ENCODE measurements at places on chromosomes 13 and 19.
A peak's percentile ranks its signal among the peaks of the same experiment; 100 is the strongest.

GRCh38 chr13:23632048-23632582, 61.9 kb downstream of the TNFRSF19 start:
- DNase-seq, result no peak

DNA sequence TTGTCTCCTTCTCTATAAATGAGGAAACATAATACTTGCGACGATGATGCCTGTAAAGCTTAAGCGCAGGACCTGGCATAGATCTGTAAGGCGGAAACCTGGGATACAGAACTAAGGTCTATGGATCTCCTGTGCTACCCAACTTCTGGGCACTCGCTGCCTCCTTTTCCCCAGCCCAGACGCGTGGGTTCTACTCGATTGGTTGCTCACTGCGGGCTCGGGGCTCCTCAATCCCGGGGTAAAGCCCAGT, 615 bp upstream of the PSMC4 start:
- no peak for DNase-seq

DNA sequence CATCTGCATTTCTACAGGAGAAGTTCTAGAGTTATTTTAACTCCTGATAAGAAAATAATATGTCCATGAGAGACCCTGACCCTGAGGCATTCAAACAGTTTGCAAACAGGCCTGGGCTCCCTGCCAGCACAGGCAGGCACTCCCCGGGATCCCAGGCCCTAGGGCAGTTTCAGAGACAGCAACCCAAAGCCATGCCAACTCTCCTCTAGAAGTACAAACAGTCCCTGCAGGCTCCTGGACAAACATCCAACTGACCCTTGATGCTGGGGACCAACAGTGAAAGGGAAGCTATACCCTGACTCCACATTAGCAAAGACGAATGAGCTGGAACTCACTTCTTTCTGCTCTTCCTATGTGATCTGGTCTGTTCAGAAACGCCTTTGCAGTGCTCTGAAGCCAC, 44.8 kb downstream of the CCDC70 start:
- peak; percentile 5 for DNase-seq

GRCh38 chr13:40664350-40665125, 1.9 kb downstream of the FOXO1 start:
- DNase-seq, result peak; percentile 51

DNA sequence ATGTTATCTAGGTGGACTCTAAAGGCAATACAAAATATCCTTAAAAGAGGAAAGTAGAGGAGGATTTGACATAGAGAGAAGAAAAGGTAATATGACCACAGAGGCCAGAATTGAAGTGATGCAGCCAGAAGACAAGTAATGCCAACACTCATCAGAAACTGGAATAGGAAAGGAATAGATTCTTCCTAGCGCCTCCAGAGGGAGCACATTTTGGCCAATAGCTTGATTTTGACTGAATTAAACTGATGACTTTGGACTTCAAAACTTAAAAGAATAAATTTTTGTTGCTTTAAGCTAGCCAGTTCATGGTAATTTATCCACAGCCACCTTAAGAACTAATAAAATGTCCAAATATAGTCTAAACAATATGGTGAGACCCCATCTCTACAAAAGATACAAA, 1921.9 kb downstream of the OLFM4 start:
- no peak for DNase-seq

DNA sequence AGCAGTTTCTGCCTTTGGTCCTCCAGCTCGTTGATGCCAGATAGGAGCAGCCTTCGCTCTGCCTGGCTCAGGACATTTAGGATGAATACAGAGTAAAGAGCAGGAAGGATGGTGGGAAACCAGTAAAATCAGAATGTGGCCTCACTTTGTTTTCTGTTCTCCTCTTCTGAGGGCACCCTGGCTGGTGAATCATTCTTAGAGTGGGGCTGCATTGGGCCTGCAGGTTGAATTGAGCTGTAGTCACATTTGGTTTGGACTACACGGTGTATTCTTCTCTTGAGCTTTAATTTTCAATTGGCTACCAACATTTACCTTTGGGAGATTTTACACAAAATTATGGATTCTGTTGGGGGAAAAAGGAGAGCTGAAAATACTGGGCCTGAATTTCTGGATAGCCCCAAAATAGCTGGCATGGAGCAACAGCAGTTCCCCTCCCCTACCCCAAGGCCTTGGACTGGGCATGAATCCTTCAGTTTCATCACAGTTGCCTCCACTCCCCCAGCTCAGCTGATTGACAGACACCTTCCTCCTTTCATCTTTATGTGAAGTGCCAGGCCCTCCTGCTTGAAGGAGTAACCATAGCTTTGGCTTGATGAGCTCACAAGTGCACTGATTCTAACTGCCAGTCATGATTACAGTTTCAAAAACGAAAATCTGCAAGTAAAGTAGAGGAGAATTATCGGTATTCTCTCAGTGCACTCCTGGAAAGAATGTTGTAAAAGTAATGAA, 24.3 kb downstream of the ERCC5 start:
- no peak for DNase-seq

DNA sequence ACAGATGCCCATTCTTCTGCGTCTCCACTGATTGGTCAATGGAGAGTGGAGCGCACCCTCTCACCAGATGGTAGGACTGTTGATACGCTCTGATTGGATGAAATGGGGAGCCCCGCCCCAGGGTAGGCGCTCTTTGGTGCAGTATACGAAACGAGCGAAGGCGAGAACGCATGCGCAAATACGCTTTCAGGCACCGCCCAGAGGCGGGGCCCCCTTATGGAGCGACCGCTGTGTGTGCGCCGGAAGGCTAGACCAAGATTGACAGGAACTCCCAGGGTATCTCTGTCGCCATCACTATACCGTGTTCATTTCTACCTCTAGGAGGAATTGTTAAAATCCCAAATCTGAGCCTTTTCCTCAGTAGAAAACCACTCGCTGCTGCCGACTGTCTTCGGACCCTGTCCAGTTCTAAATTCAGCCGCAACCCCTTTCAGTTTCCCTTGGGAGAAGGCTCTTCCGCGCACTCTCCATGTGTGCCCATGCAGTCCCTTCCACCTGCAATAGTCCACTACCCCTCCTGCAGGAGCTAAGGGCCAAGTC, 720 bp upstream of the HNRNPL start:
- no peak for DNase-seq

DNA sequence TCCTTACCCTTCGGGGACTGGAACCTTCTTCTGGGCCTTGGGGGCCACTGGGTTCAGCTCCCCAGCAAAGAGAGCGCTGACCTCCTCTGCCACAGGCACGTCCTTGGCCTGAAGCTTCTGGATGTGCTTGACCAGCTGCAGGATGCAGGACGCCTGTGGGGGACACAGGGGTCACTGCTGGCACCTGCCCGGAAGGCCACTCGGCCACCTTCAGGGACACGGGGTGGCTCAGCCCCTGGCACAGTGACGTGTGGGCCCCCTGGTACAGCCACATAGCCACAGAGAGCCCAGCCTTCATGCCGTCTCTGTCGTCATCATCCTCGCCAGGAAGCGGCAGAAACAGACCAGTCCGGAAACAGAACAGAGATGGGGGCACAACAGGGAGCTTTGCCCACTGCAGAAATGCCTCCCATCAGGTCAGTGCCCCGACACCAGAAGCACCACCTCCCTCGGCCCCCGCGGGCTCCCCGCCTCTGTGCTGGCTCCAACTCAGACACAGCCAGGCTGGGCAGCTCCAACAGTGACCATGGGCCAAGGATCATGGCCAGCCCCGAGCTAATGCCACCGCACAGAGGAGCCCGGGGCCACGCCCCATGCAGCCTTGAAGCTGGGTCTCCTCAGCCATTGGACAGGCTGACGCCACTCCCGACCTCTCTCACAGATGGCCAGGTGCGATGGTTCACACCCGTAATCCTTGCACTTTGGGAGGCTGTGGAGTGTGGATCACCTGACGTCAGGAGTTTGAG, 20.7 kb downstream of the IZUMO4 start:
- no peak for DNase-seq

GRCh38 chr19:30065680-30066606, 123.9 kb downstream of the URI1 start:
- DNase-seq, result no peak

GRCh38 chr13:68428292-68428691, 1198.2 kb upstream of the PCDH9 start:
- no peak for DNase-seq

DNA sequence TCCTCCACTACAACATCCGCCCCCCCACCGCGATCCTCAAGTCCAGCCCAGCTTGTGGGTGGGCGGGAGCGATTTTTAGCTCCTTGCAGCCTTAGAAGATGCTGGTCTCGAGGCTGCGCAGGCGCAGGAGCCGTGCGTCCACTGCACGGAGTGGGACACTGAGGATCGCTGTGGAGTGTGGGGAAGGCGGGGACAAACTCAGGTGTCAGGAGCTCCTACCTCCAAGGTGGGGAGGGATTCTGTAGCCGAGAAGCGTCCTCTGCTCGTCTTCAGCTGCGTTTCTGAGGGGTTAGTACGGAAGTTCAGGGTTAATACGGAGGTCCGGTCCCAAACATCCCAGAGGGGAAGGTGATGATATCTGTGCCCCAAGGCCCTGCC, at the start of gene RTBDN:
TSS of gene RTBDN (minus strand) at position 14 of the 378 bp plus-strand sequence. CDS start 4,600 bp downstream, outside the sequence.
- DNase-seq, result no peak

DNA sequence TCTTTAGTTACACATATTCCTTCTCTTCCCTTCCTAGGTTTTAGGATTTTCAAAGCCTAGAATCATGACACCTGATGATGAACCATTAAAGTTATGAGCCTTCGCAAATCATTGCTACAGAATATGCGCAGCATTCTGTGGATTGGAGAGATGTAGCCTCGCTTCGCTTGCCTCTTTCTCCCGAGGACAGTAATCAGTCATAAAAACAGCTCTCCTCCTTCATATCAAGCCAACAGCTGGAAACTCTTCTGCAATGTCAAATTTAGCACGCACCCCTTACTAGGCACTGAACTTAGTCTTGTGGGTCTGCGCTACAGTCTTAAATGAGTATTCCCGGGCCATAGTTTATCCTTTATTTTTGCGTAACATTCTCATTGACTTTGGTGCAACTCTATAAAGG, 79.6 kb downstream of the DACH1 start:
- no peak for DNase-seq

DNA sequence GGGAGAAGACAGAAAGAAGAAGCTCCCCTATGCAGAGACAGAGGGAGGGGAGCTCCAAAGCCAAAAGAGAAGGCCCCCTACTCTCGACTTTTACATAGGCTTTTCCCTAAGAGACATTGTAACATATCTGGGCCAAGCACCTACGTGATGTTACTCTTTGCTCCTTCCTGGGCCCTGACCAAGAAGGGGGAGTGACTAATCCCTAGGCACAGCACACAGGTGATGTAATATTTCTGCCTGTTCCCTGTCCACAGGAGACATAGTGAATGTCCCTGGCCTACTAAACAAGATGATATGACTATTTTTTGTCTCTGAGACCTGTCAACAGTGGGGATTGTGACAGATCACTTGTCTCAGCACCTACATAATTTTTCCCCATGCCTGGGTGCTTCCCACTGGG, 15.9 kb upstream of the ZNF254 start:
- no peak for DNase-seq

GRCh38 chr19:30028118-30028991, 86.3 kb downstream of the URI1 start:
- DNase-seq, result no peak

DNA sequence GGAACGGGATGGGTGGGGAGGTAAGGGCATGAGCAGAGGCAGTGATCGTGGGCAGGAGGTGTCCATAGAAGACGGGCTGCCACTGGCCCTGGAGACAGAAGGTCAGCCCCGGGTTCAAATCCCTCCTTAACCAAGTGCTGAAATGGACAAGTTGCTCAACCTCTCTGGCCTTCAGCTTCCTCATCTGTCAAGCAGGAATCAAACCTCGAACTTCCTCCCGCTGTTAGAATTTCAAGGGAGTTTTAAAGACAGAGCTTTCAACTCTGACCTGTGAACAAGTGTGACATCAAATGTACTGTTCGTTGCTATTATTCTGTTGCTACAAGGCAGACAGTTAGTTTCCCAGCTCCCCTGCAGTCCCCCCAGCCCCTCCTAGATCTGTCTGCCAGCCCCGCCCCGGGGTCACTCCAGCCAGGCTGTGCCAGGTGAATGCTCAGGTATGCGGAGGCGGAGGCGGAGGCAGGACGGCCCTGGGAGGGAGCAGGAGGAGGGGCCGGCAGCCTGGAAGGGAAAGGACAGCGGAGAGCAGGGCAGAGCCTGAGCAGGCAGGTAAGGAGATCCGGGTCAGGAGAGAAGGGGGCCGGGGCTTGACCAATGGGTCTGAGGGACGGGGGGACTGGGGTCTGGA, at the start of gene EPS8L1:
TSS of gene EPS8L1 (plus strand) at position 499 of the 628 bp plus-strand sequence. CDS start 576 bp downstream, outside the sequence.
- no peak for DNase-seq

DNA sequence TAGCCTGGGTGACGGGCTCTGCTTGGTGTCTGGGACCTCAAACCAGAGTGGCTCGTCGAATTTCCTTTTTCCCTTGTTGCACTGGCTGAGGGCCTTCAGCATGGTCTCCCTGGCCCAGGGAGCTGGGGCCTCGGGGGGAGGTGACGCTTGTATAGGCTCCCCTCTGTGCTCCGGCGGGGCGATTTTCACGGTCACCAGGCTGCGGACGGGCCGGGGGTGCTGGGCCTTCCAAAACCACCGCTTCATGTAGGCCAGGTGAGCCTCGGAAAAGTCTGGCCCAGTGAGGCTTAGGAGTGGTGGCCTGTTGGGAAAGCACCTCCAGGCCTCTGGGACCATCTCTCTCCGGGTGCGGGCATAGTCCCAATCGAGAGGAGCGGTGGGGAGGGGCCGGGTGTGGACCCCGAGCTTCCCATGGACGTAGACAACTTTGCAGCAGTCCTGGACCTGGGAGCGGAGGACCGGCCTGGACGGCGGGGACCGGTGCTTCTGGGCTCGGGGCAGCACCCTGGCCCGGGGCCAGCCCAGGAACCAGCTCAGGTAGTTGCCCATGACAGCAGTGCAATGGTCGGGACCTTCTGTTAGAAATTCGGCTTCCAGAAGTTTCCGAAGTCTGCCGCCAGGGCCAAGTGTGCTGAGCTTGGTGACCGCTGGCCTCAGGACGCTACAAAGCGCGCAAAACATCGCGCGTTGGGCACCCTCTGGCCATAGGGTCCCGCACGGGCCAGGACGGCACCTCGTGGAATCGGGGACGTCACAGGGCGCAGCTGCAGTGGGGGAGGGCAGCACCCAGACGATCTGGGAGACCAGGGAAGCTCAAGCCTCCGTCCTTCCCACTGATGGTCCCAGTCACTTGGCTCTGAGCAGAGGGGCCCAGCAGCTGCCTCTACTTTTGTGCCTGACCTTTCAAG, 41.6 kb upstream of the MTUS2 start:
- no peak for DNase-seq

GRCh38 chr19:41233748-41234240, 14.8 kb downstream of the AXL start:
- DNase-seq, result no peak

- DNase-seq, result no peak
Observed at GRCh38 chr19:44939668-44940067, 2.4 kb upstream of the APOC4 start.

- DNase-seq, result no peak
Observed at GRCh38 chr19:58366585-58367430, 4.3 kb upstream of the ZNF497 start.

GRCh38 chr13:112583592-112584277, 4.2 kb downstream of the TUBGCP3 start:
- no peak for DNase-seq

Data from RPMI7951 (cell line).